ENCODE measurements at places on chromosomes 1 and 21.
A peak's percentile ranks its signal among the peaks of the same experiment; 100 is the strongest.

DNA sequence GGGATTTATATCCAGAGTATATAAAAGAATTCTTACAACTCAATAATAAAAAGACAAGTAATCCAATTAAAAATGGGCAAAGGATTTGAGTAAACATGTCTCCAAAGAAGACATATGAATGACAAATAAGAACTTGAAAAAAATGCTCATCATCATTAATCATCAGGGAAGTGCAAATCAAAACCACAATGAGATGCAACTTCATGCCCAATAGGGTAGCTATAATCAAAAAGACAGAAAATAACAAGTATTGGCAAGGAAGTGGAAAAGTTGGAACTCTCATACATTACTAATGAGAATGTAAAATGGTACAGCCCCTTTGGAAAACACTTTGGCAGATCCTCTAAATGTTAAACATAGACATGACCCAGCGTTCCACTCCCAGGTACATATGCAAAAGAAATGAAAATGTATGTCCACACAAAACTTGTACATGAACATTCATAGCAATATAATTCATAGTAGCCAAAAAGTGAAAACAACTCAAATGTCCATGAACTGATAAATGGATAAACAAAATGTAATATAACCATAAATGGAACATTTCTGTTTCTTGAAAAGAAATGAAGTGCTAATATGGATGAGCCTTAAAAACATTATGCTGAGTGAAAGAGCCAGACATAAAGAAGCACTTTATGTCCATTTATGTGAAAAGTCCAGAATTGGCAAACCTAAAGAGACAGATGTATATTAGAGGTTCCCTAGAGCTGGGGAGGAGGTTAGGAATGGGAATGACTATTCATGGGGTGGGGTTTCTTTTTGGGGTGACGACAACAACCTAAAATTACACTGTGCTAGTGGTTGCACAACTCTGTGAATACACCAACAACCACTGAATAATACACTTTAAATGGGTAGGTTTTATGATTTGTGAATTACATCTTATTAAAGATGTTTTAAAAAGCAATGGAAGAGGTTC, 259.7 kb downstream of the RHOU start:
- DNase-seq, result no peak

DNA sequence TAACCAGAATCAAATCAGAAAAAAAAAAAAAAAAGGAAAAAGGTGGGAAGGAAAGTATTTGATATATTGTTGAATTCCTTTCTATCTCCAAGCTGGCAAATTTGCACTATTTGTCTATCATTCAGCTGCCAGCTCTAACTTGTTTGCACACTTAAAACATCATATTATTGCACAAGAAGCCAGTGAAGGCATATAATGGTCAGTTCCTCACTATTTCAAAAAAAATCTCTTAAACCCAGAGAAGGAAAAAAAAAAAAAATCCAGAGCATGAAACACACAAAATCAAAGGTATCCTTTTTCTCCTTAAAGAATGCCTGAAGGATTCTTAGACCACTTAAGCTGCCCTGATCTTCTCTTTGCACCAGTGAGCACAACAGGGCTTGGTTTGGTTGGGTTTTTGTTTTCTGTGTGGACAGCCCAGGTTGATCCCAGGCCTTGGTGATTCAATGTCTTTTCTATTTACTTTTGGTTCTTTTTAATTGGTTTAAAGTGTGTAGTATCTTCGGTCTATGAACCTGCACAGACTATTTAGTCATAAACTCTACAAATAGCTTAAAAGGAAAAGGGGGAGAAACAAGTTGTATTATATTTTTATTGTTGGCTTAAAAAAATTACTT, 40.2 kb downstream of the DUSP10 start:
- DNase-seq, result no peak

DNA sequence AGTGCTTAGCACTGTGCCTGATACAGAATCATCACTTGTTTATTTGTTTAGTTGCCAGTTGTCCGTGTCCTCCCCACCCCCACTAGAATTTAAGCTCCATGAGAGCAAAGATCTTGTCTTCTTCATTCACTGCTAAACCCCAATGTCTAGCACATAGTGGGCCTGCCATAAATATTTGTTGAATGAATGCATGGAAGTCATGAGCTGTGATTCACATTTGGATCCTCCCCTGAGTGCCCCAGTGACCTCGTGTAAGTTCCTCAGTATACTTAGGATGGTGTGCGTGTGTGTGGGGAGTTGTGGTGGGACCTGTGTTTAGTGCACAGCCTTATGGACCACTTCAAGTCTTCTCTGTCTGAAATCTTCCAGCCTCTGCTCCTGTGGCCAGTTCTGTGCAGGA, 23.1 kb downstream of the IER5 start:
- DNase-seq, result no peak

- DNase-seq, result no peak
Measured at GRCh38 chr1:111736548-111737215, 2.5 kb downstream of the INKA2 start.

- no peak for DNase-seq
Measured at GRCh38 chr1:2314273-2314802, 77.0 kb downstream of the MORN1 start.

DNA sequence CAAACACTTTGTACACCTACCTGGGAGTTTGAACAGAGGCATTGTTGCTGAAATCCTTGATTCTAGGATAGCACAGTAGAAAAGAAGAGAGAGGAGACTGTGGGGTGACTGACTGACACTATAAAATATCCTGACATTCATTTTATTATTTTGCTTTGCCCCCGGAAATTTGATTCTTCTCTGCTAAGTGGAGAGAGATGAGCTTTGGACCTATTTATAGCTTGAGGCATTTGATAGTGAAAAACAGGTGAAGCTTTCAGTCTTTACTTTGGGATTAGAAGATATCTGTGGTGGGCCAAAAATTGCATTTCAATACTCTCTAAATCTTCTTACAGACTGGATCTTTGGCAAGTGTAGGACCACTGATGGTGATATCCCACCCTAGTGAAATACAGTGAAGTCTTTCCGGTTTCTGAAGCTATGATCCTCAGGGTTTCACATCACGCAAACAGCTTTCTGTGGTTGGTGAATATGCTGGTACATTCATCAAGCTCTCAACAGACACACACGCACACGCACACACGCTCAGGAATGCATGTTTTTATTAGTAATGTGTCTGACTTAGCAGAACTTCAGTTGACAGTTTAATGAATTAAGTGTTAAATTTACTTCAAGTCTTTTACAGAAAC, at the start of gene AMPD1:
Gene AMPD1 (minus strand): TSS at position 117 of the 629 bp plus-strand sequence. CDS start 75 bp downstream, at position 42.
- DNase-seq, result no peak

GRCh38 chr1:180156631-180157091, 2.0 kb downstream of the QSOX1 start:
- no peak for DNase-seq

DNA sequence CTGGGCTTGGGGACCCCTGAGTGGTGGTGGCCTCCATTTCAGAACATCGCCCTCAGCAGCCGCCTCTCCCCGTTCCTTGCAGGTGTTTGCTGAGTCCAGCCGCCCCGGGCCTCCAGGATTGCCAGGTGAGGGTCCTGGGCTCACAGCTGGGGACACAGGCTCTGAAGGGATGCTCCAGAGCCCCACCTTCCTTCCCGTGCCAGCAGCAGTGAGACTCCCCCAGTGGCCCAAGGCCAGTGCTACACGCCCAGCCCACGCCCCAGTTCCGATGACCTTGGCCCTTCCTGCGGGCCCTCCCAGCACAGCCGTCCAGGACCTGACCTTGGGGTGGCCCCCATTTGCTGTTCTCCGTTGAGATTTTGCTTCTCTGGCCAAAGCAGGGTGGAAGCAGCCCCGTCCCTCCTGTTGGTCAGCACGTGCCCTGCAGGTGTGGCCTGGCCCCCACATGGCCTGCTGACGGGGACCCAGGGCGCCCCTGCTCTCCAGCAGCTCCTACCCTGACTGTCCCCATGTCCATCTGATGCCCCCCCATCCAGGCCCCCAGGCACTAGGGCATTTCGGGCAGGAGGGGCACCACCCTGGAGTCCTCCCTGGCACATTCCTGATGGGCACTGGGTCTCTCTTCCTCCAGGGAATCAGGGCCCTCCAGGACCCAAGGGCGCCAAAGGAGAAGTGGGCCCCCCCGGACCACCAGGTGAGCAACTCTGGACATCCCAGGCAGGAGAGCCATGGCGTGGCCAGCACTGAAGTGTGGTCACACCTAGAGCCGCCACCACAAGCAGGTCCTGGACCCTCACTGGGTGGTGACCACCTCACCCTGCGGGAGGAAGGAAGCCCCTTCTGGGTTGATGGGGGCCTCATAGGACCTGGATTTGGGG, 45.0 kb downstream of the SLC19A1 start:
- DNase-seq, result no peak

DNA sequence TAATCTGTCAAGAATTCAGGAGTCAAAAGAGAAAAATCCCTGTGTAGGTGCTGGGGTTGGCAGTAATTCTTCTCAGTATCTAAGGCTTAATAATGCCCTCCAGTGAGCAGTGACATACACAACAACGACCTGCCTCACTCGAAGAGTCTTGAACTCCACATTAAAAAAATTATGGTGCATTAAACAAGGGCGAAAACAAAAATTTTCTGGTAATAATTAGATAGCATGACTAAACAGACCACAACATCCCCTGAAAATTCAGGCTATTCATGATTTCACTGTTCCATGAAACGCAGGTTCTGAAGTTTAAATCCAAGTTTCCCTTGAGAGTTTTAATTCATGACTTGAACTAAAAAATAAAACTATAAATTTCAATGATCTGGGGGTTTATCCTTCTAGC, 5.1 kb downstream of the SRSF4 start:
- DNase-seq, result no peak

DNA sequence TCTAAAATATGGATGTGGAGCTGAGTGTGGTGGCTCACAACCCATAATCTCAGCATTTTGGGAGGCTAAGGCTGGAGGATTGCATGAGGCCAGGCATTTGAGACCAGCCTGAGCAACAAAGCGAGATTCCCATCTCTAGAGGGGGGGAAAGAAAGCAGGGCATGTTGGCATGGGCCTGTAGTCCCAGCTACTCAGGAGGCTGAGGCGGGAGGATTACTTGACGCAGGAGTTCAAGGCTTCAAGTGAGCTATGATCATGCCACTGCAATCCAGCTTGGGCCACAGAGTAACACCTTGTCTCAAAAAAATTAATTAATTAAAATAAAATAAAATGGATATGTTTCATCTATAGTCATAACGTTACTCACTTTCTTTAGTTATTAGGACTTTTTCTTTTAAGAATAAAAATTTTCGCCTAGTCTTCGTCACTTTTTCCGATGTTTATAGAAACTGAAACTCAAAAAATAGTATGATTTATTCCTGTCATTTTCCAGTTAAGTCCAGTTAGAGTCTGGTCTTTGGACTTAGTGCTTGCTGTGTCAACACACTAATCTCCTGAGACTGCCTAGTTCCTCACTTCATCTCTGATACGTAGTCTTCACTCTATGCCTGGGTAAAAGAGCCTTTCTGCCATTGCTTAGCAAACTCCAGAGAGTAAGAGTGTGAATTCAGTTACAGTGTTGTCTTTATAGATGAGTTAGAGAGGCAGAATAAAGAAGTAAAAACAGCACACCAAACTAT, 28.0 kb downstream of the IARS2 start:
- no peak for DNase-seq

- DNase-seq, result no peak
Measured at GRCh38 chr1:211495584-211495983, 3.6 kb upstream of the RD3 start.

GRCh38 chr21:15003463-15004135, 61.2 kb downstream of the NRIP1 start:
- no peak for DNase-seq

DNA sequence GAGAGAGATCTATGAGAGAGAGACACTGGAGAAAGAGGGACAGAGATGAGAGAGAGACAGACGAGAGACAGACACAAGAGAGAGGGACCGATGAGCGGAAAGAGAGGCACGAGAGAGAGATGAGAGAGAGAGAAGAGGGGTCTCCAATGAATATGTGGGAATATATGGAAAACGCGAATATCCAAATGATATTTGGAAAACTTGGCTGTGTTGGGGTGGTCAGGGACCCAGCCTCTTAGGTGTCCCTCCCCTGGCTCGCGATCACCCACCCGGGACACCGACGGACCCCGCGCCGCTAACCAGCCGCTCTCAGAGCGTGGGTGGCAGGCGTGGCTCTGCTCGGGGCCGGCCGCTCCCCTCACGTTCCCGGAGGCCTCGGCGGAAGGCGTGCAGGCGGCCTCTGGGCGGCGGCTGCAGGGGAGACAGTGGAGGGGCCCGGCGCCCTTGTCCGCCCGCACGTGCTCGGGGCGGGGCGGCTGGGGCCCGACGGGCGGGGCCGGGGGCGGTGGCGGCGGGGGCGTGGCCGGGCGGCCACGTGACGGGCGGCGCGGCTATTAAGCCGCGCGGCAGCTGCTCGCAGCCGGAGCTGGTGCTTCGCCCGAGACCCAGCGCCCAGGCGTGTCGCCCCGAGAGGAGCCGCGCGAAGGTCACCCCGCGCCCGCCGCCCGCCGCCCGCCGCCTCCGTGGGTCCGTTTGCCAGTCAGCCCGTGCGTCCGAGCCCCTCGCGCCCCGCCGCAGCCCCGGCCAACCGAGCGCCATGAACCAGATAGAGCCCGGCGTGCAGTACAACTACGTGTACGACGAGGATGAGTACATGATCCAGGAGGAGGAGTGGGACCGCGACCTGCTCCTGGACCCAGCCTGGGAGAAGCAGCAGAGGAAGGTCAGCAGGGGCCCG, at the start of gene ACTN2:
Gene ACTN2 (plus strand): TSS at position 583 of the 898 bp plus-strand sequence. CDS start 175 bp downstream, at position 758.
- no peak for DNase-seq

DNA sequence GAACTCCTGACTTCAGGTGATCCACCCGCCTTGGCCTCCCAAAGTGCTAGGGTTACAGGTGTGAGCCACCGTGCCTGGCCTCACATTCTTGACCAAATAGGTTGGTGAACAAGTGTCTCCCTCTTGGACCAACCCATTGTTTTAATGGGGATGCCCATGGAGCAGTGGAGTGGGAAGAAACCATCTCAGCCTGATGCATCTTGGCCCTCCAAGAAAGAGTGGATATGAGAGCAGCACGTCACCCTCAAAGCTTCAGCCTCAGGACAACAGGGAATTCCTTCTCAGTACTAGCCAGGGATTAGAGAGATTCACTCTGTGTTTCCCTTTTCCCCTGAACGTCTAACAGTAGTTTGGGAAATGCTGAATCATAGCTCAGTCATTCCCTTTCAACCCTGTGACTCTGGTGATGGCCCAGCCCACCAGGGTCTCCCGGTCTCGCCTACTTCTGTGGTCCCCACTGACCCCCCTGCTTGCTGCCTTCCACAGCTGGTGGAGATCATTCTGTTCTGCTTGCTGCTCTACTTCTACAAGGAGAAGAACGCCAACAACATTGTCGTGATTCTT, 37.4 kb downstream of the NIPAL3 start:
- no peak for DNase-seq

GRCh38 chr21:42145569-42146272, 73.2 kb upstream of the ABCG1 start:
- DNase-seq, result peak; percentile 31

GRCh38 chr1:2101946-2102345, 51.7 kb downstream of the PRKCZ start:
- no peak for DNase-seq

DNA sequence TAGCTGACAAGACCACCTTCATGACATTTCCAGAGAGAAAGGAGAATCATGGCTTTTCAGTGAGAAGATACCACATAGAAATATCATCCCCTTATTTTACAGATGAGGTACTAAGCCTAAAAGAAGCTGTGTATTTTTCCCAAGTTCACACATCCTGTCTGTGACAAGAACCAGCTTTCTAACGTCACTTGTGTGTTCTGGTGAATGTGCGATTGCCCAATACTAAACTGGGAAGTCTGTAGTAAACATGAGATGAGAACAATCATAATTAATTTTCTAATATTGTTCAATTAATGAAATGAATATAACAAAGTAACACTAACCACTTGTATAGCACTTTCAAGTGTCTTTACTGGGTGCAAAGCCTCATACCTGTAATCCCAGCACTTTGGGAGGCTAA, 46.0 kb downstream of the PTGER3 start:
- DNase-seq, result no peak

Measured in stimulated activated CD4-positive, alpha-beta T cell treated with anti-CD3 and anti-CD28 coated beads, Interleukin-1b, Interleukin-23, amount 100 ng/mL, for 1 hour (primary cell).